ENCODE measurements at places on chromosomes 3 and 15.

DNA sequence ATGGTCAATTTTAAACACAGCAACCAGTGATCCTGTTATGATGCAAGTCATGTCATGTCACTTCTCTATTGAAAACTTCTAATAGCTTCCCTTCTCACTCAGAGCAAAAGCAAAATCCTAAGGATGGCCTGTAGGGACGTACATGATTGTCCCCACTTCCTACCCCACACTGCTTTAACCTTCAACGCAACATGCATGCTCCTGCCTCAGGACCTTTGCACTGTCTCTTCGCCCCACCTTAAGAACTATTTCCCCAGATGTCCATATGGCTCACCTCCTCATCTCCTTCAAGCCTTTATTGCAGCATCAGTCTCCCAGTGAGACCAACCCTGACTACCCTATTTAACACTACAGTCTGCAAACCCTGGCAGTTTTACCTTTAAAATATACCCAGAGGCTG lies 214.1 kb upstream of the CHRM5 start:
- DNase-seq = no peak

- DNase-seq = peak; percentile 37
Measured at GRCh38 chr3:56800130-56800831, 1.5 kb downstream of the ARHGEF3 start.

DNA sequence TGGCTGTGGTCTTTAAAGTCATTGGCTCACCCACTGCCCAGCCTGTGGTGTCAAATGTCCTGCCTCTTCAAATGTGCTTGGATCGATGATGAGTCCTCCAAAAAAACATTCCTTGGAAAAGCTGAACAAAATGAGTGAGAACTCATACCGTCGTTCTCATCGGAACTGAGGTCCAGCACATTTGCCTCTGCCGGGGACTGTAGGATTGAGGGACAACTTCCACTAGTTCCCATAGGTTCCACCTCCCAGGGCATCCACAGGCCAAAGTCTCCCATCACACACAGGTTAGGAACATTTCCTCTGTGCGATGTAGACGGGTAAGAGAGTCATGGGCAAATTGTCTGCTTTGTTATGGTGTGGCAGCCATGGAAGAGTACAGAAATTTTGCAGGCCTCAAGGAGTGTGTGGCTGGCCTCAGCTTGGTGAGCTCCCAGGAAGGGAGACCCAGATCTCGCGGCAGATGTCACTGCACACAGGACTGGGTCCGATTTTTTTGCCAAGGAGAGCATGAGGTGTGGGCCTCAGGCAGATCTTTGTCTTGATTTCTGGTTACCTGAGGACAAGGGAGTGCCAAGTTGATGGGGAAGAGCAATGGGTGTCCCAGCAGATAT lies 115.7 kb downstream of the SNRPN start:
- no peak for DNase-seq

GRCh38 chr3:177211503-177212277 lies 14.4 kb upstream of the TBL1XR1 start:
- no peak for DNase-seq

DNA sequence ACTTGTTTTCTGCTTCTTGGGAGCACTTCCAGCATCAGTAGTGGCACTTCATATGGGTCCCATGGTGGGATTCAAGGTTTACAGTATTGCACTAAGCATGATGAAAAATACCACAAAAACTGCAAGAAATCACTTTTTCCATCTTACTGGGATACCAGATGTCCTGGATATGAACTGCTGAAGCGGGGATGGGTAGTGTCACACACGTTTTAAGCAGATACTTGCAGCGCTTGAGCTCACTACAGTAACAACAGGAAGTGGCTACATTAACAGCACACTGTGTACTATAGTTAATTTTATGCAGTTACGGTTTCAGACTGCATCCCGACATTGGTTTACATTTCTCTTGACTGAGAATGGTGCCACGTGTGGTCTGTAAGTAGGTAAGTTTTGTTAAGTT lies 3.5 kb upstream of the ISG20 start:
- no peak for DNase-seq

- DNase-seq = no peak
Measured at GRCh38 chr3:144369129-144369879, 397.7 kb downstream of the DIPK2A start.

DNA sequence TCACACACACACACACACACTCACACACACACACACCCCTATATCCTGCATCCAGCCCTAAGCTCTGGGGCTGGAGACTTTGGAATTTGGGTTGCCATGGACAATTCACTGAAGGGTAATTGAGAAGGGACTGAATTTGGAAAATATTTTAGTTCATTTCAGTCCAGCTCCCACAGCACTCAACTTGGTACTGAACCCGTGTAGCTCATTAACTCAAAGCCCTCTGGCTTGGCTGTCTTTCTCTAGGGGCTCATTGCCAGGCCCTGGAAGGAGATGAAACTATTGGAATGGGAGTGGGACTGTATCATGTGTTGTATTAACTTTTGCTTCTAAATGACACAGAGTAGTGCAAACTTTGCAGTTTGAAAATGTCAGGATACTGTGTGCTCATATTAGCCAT lies 157.3 kb downstream of the EPHB1 start:
- no peak for DNase-seq

DNA sequence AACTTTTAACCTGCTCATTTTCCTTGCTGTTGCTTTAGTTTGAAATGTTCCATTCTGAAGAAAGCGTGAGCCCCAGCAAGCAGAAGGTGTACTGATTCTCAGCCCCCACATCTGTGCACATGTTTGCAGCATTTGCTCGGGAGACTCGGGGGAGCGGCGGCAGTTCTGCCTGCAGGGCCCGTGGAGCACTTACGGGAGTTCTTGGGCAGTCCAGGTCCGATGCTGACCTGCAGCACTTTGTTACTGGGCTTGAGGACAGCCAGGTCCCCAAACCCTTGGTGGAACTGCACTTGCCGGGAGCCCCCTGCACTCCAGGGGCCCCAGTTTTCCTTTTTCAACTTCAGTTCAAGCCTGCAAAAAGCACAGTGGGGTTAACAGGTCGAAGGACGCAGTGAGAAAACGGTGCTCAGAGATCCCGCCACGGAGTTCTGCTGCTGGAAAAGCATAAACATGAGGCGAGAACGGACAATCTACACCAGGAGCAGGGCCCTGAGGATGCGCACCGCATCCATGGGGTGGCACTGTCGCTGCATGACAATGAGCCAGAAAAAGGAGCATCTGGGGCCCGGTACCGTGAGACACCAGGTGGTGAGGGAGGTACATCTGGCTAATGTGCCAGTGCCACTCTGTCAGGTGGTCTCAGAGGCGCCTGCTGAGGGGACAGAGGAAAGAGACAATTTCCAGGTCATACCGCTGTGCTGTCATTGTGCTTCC lies 45.6 kb upstream of the LDHAL6B start:
- no peak for DNase-seq

DNA sequence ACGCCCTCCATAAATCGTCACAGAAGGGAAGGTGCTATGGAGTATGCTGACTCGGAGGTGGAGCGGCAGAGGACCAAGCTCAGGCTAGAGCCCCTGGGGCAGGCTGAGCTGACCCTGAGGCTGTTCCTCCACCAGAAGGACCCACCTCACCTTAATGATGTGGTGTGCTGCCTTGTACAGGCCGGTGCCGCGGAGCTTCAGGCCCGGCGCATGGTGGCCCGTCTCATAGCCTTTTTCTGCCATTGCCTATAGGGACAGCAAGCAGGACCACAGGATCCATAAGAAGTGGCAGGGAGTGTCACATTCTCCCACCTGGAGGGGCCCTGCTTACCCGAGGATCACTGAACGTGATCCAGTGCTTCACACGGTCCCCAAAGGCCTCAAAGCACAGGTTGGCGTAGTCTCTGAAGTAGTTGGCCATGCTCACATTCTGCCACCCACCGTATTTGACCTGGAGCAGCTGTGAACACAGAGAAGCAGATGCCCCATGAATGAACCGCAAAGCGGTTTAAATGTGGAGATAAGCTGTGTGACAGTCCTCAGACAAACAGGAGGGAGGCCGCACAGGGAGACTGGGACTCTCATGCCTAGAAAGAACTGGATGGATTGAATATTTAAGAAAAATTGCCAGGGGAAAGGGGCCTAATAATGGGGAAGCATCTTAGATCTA lies 4.8 kb downstream of the LCTL start:
- DNase-seq = no peak

DNA sequence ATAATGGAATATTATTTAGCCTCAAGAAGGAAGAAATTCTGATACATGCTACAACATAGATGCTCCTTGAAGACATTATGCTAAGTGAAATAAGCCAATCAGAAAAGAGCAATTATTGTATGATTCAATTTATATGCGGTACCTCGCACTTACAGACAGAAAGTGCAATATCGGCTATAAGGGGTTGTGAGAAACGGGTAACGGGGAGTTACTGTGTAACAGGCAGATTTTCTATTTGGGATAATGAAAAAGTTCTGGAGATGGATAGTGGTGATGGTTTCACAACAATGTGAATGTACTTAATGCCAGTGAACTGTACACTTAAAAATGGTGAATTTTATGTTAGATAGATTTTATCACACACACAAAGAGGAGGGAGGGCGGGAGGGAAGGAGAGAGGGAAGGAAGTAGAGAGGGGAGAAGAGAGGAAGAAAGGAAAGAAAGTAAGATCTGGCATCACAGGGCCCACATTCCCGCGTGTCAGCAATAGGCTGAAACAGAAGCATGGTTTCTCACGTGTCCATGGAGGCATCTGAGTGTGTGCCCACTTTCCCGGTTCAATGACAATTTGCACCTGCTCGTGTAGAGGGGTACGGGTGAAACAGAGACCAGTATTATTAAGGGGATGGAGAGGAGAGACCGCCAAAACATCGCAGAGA lies 700 bp upstream of the BLM start:
- no peak for DNase-seq

GRCh38 chr15:39195961-39196486 lies 384.9 kb upstream of the THBS1 start:
- no peak for DNase-seq

DNA sequence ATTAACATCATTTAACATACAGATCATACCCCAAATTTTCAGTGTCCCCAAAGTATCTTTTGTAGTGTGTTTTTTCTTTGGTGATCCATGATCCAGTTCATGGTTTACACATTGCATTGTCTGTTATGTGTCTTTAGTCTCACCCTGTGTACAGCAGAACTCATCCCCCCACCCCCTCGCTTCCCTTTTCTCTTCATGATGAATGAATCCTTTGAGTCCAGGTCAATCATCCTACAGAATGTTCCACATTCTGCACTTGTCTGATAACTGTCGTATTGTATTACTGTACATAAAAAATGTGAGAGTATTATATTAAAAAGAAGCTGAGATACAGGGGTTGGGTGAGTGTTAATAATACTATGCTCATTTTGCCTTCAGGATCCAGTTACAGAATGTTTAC lies 14.6 kb upstream of the NIT2 start:
- no peak for DNase-seq

DNA sequence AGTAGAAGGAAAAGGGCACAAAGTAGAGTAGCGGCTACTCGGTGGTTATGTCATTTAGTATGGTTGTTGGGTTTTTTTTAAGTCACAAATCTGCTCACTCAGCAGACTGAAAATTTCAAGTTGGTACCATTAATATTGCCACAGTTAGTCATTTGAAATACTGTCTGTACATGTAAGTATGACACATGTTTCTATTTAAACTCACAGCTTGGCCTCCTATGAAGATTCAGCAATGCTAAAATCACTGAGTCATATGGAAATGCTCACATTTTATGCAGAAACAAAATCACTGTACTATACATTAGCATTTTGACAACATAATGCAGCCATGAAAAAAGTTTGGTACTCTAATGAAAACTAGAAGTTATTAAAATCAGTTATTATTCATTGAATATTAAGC lies 571.9 kb downstream of the TAFA4 start:
- DNase-seq = no peak

DNA sequence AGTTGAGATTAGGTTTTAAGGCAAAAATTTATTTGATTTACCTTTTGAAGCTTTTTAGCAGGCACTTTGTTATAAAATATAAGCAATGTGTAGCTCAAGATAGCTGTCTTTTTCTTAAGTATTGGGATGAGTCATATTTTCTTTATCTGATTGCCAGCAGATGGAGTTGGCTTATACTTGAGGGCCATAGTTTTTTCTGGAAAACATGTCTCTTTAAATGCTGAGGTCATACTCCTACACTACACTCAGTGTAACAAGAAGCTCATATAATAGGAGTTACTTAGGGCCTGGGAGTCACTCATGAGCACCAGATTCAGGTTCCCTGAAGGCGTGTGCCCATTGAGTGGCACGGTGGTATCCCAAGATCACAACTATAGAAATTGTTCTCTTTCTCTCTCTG lies 579.8 kb downstream of the EDEM1 start:
- DNase-seq = no peak

- no peak for DNase-seq
Measured at GRCh38 chr3:115644391-115644790, 21.1 kb downstream of the GAP43 start.

GRCh38 chr15:39056357-39056756 lies 491.7 kb upstream of the RASGRP1 start:
- no peak for DNase-seq

- no peak for DNase-seq
Measured at GRCh38 chr15:25687689-25688088, 175.4 kb downstream of the ATP10A start.

GRCh38 chr15:92097474-92098178 lies 244.1 kb downstream of the SLCO3A1 start:
- DNase-seq = peak; percentile 14

GRCh38 chr3:178131801-178132200 lies 404.4 kb upstream of the KCNMB2 start:
- DNase-seq = no peak

- no peak for DNase-seq
Measured at GRCh38 chr3:168197162-168197561, 101.4 kb upstream of the GOLIM4 start.

- DNase-seq = no peak
Measured at GRCh38 chr15:75129788-75130187, 71.9 kb upstream of the C15orf39 start.

DNA sequence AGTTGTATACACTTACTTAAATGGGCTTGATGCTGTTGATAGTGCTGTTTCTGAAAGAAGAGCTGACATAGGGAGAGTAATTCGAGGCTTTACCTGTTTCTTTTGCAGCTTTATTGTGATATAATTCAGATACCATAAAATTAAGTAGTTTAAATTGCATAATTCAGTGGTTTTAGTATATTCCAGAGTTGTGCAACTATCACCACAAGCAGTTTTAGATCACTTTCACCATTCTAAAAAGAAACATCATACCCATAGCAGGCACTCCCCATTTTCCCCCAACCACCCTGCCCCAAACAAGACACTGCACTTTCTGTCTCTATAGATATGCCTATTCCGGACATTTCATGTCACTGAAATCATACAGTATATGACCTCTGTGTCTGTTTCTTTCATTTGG lies 98.5 kb downstream of the MTHFS start:
- no peak for DNase-seq

- DNase-seq = no peak
Measured at GRCh38 chr3:194806991-194807630, 121.4 kb downstream of the FAM43A start.

DNA sequence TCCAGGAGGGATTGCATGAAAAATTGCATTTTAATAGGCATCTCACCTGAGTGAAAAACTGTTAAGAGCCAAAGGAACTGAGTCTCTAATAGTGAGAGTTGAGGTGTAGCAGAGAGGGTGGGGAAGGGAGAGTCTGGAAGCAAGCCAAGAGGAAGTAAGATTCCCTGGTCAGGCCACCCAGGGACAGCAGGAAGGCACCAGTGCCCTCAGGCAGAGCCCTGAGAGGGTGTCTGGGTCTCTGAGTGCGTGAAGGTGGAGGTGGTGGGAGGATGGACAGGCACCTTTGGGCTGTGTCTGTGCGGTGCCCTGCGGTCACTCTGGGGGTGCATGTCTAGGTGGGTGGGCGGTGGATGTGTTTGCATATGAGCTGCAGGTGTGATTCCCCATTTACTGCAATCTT lies 300.4 kb upstream of the ROPN1 start:
- no peak for DNase-seq

GRCh38 chr3:55842204-55842603 lies 355.1 kb upstream of the WNT5A start:
- DNase-seq = no peak
